ENCODE measurements at places on chromosomes 12 and 14.

DNA sequence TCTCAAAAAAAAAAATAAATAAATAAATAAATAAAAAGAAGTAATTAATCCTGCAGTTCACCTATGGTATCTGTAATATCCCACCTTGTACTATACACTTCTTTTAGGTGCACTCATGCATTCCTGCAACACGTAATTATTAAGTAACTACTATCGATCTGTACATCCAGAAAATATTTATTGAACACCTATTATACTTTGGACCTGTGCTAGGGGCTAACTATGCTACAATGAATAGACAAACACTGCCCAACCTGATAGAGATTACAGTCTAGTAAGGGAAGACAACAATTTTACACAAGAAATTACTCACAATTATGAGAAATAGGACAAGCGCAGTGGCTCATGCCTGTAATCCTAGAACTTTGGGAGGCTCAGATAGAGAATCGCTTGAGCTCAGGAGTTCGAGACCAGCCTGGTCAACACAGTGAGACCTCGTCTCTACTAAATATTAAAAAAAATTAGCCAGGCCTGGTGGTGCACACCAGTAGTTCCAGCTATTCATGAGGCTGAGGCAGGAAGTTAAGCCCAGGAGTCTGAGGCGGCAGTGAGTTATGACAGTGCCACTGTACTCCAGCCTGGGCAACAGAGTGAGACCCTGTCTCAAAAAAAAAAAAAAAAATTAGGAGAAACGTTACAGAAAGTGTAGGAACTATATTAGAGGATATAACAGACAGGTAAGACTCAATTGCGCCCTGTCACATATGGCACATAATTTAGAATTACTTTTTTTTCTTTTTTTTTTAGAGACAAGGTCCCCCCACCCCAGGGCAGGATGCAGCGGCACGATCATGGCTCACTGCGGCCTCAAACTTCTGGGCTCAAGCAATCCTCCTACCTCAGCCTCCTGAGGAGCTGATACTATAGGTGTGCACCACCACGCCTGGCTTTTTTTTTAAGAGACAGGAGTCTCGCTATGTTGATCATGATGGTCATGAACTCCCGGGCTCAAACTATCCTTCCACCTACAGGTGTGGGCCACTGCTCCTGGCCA is 1.2 kb downstream of the NRDE2 start:
- no peak for DNase-seq

GRCh38 chr12:132106921-132107320 is 37.2 kb downstream of the DDX51 start:
- DNase-seq = no peak

DNA sequence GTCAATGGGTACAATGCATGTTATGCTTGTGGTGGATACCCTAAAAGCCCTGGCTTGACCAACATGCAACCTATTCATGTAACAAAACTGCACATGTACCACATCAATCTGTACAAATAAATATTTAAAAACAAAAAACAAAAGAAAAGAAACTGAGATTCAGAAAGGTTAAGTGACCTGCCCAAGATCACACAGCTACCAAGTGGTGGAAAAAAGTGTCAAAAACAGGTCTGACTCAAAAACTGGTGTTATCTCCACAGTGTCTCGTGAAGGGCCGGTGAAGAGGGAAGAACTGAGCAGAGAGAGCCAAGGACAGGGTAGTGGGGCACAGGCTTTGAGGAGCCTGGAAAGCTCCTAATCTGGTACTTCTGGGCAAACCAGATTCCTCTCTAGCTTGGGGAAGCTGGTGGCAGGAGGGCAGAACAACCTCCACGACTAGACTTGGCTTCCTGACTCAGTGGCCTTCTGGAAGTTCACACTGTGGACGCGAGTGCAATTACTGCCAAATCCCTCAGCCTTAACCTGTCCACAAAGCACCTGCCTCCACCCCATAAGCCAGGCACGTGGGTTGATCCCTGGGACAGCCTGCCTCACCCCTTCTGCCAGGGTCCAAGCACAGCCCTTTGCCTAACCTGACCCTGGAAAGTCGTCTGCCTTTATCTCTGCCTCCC is 15.6 kb downstream of the ZBTB39 start:
- DNase-seq = no peak

DNA sequence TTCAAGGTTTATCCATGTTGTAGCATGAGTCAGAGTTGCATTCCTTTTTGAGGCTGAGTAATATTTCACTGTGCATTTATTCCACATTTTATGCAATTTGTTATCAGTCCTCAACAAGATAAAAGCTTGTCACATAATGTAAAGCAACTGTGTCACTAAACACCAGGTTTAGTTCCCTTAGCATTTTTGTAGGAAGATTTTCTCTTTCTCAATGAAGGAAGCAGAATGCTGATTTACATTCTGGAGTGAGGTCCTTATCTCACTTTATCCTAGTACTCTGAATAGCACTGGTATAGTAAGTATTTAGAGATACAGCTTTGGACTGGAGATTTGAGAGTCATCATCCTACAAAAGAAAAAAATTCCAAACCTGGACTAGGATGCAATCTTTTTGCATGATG is 9.8 kb upstream of the EXD2 start:
- no peak for DNase-seq

GRCh38 chr14:82837611-82838140 is 1304.0 kb upstream of the SEL1L start:
- DNase-seq = no peak

GRCh38 chr14:35921745-35922144 is 95.6 kb downstream of the BRMS1L start:
- no peak for DNase-seq

DNA sequence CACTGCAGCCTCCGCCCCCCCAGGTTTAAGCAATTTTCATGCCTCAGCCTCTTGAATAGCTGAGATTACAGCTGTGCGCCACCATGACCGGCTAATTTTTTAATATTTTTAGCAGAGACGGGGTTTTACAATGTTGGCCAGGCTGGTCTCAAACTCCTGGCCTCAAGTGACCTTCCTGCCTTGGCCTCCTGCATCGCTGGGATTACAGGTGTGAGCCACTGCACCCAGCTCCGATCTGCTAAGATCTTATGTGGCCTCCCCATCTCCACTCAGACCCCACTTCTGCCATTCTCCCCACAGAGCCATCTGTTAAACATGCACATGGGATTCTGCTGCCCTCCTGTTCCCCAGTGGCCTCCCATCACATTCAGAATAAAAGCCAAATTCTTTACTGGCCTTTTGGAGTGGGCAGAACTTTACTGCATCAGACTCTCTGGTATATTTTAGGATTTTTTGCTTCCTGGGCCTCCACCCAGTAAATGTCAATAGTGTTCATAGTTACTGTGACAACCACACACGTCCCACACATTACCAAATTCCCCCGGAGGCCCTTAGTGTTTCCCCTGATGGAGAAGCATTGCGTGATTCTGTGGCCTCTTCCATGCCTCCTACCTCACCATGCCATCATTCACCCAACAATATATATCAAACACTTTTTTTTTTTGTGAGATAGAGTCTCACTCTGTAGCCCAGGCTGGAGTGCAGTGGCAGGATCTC is 96.3 kb downstream of the PTPN11 start:
- DNase-seq = no peak

GRCh38 chr12:27469176-27469736 is 22.7 kb downstream of the SMCO2 start:
- no peak for DNase-seq

GRCh38 chr12:45509187-45509586 is 220.3 kb upstream of the ARID2 start:
- no peak for DNase-seq

DNA sequence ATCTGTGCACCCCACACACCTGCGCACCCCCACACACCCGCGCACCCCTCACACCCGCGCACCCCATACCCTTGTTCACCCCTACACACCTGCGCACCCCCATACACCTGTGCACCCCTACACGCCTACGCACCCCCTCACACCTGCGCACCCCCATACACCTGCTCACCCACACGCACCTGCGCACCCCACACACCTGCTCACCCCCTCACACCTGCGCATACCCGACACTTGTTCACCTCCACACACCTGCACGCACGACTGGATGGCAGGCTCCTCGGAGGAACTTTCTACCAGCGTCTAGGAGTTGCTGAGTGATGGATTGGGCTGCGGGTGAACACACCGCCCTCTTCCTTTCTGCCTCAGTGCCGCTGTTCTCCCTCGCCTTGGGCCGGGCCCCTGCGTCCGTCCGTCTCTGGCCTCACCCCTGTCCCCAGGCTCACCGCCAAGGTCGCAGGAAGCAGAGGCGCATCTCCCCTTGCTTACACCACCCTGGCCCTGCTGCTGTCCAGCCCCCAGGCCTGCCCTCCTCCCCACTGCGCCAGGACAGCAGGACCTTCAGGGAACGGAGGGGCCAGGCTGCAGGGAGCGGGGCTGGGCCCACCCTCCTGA is 20.7 kb upstream of the TMEM106C start:
- DNase-seq = no peak

- DNase-seq = no peak
These were observed 85.0 kb downstream of the ACTN1 start for GRCh38 chr14:68894123-68894522.

DNA sequence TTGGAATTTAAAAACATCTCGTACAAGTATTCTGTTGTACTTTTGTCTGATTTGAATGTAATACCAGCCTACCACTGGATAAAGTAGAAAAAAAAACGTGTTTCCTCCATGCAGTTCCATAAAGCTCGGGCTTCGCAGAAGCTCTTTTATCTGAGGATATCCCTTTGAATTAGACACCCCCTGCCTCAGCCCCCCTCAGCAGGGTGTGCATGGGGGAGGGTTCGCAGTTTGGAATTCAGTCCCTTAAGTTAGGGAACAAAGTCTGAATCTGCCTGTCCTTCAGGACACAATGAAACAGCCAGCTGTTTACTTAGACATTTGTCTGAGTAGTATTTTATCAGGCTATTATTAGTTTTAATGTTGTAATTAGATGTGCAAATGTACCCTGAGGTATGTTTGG is 234.0 kb upstream of the CAND1 start:
- DNase-seq = no peak

GRCh38 chr12:86421333-86421732 is 165.1 kb upstream of the MGAT4C start:
- no peak for DNase-seq

DNA sequence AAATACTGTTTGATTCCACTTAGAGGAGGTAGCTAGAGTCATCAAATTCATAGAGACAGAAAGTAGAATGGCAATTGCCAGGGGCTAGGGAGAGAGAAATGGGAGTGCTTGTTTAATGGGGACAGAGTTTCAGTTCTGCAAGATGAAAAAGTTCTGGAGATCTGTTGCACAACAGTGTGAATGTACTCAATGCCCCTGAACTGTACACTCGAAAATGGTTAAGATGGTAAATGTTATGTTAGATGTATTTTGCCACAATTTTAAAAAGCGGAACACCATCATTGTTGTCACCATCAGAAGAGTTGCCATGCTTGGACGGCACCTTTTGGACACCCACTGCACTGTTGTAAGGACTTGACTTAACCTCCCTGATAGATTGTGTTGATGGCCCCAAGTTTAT is 106.9 kb downstream of the SCARB1 start:
- DNase-seq = no peak

DNA sequence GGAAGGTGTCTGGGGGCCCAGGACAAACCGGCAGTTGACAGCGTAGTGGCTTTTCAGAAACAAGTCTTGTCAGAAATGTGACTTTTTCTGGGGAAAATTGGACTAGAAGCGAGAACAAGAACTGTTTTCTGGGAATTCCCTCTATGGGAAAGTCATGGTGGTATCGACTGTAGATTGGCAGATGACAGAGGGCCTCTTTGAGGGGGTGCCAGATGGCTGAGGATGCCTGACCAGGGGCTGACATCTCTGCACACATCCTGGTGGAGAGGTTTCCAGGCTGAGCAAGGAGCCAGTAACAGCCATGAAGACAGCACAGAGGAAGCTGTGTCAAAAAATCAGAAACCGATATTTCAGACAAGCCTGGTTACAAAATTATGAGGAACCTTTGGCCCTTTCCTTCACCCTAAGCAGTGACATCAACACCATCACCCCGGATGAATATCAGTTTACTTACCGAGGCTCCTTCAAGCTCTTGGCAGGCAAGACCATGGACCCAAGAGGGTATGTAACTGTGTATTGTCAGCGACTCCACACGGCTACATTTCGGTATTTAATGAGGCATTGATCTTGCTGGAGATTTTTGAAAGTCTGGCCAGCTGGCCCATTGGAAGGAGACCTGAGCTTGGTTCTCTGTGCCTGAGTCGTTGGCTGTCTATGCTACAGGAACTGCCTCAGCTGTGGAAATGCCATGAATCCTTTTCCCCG is 1525.3 kb upstream of the TMEM132C start:
- DNase-seq = no peak

GRCh38 chr14:26138764-26139445 is 458.9 kb downstream of the NOVA1 start:
- DNase-seq = no peak

- no peak for DNase-seq
These were observed 27.7 kb downstream of the CLMN start for GRCh38 chr14:95291859-95292542.

- no peak for DNase-seq
These were observed 48.7 kb downstream of the BCAT1 start for GRCh38 chr12:24900196-24900595.

DNA sequence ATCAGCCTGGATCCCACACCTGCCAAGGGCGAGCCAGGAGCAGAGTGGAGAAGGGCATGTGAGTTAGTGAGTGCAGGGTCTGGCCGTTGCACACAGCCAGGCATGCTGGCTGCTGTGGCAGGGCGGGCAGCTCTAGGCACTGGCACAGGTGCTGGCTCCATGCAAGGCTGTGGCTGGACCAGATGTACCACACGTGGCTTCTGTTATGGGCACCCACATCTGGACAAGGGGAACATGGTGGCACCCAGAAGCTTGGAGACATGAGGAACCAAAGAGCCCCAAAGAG is 20.1 kb downstream of the SERPINA3 start:
- DNase-seq = no peak

DNA sequence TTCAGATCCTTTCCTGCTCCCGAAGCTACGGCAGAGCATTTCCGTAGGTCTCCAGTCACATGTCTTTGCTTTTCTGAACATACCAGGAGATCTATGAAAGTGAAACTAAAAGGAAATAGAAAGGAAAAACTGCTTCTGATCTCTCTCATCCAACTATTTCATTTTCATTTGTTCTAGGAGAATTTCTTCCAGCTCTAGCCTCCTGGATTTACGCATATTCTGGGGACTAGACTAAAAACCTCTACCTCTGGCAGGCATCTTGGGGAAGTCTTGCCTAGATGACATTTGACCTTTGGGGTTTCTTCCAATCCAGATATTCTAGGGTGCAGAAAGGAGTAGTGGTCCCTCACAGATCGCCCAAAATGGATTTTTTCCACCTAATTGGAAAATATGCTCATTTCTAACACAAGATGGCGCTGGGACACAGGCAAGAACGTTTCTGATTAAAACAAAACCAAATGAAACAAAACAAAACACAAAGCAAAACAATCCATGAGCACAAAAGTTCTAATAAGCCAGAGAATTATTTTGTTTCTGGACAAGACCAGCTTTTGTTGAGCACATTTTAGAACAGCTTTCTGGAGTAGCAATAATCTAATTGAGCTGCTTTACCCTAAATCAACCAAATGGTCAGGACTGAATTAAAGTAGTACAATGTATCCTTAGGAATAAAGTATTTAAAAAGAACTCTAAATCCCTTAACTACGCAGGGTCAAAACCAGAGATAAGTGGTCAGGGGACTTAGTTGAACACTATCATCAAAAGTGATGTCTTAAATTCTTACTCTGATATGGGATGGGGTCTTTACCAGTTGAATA is 12.3 kb upstream of the PARP11 start:
- DNase-seq = no peak

Data from NCI-H187 treated with DMSO at 0.1 percent for 48 hours (cell line).